Type B pancreatic cell (in vitro differentiated cells): ENCODE measurements at places on chromosomes 7 and 10.

DNA sequence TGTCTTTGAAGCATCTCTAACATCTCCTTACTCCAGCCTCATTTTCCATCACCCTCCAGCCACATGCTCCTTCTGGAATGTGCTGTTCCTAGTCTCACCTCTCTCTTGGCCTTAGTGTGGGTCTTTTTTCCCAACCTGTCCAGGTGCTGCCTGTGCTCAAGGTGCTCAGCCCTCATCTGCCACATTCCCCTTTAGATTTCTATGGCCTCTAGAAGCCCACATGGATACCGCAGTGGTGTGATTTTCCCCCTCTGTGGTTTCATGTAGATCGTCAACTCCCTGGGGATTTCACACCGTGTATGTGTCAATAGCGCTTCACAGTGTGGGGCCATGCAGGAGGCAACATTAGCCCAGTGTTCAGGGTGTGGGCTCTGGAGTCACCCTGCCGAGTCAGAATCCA, 32.5 kb downstream of the BMPER start:
- no peak for DNase-seq

DNA sequence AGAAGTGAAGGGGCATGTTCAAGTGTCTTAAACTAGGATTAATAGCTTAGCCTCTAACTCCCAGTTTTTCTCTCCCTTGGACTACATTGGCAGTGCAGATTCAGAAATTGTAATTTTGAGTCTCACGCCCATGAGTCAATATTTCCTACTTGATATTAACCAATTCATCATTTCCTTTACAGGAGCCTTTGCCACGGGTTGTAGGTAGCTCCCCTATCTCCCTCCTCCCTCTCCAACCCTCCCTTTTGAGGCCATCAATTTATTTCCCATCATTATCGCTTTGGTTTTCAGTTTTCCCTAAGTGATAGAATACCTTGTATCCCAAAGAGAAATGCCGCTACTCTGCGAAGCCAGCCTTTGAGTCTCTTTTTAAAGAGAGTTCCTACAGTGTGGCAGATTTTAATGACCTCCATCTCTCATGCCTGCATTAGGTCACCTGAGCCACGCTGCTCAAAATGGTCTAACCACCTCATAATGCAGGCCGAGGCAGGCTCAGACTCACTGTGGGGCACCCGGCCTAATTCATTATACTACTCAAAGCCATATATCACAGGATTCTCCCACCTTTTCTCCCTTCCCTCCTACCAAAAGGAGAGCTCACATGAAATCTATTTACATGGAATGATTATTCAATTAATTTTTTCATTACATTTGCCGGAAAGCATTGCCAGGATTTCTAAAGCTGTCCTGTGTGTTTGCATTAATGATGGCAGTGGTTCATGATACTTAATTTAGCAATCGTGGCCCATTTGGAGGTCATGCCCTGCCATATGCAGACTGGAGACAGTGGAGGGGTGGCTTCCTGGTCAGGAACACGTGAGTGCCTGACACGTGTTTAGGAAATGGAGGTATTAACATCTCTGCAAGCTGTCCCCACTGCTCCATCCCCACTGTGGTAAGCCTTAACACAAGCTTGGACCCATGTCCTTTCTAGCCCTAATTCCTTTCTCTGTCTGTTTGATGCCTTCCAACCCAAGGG, 448.2 kb upstream of the AUTS2 start:
- DNase-seq = no peak

DNA sequence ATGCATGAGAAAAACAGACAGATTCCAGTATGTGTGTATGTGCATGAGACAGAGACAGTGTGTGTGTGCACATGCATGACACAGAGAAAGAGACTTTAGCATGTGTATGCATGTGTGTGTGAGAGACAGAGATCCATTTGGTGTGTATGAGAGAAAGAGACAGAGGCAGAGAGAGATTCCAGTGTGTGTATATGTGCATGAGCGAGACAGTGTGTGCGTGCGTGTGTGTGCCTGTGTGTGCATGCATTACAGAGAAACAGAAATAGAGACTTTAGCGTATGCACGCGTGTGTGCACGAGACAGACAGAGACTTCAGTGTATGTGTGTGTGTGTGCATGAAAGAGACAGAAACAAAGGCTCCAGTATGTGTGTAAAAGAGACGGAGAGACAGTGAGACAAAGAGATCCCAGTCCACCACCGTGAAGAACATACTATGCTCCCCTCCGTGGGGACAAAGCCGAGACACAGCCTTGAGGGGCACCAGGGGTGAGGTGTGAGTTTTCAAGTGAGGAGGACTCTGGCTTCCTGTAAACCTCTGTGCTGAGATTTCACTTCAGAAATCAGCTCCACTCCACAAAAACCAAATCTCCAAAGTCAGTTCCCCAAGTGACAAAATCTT, 188.9 kb downstream of the GRID1 start:
- no peak for DNase-seq

DNA sequence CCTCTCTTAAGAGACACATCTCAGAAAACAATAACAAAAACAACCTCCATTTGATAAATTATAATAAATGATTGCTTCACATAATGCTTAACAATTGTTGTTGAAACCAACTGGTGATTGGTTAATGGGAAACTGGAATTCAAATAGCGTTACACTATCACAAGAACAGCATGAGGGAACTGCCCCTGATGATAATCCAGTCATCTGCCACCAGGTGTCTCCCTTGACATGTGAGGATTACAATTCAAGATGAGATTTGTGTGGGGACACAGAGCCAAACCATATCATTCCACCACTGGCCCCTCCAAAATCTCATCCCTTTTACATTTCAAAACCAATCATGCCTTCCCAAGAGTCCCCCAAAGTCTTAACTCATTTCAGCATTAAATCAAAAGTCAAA, 375.9 kb downstream of the BMPER start:
- DNase-seq = no peak

GRCh38 chr10:99768556-99768955, 13.9 kb upstream of the ABCC2 start:
- DNase-seq = no peak

DNA sequence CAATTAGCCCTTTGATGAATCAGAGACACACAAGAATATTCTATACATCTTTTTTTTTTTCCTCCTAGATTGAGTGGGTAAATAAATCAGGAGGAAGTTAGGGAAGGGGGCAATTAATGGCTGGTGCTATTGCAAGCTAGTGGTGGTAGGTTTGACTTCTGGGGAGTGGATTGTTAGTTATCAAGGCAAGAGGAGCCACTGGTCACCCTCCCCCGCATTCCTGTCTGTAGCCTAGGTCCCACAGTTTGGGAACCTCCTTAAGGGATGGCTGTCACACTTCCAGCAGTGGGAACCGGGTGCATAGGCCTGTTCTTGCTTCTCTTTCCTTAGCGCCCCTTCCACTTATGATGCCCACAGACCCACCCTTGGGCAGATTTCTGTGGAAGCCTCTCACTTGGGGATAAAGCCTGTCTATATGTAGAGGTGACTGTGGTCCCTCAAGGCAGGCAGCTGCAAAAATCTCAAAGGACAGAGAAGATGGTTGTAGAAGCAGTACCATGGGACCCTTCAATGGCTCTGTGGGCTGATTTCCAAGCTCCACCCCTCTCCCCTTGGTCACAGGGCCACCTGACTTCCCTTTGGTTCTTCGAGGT, 2.3 kb upstream of the ADCK2 start:
- DNase-seq = no peak

- no peak for DNase-seq
Observed at GRCh38 chr7:36887233-36887632, 162.9 kb upstream of the AOAH start.

GRCh38 chr7:51847461-51848134, 531.0 kb upstream of the COBL start:
- no peak for DNase-seq

DNA sequence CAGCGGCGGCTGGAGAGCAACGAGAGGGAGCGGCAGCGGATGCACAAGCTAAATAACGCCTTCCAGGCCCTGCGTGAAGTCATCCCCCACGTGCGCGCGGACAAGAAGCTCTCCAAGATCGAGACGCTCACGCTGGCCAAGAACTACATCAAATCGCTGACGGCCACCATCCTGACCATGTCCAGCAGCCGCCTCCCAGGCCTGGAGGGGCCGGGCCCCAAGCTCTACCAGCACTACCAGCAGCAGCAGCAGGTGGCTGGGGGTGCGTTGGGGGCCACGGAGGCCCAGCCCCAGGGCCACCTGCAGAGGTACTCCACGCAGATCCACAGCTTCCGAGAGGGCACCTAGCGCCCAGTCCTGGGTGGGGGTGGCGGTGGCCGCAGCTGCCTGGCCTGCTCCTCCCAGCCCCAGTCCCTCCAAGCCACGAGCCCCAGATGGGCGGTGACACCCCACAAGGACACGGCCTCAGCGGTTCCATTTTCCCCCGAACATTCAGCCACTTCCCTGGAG, 1.3 kb downstream of the BHLHA15 start:
- no peak for DNase-seq

GRCh38 chr10:28906011-28906411, 228.7 kb downstream of the BAMBI start:
- no peak for DNase-seq

DNA sequence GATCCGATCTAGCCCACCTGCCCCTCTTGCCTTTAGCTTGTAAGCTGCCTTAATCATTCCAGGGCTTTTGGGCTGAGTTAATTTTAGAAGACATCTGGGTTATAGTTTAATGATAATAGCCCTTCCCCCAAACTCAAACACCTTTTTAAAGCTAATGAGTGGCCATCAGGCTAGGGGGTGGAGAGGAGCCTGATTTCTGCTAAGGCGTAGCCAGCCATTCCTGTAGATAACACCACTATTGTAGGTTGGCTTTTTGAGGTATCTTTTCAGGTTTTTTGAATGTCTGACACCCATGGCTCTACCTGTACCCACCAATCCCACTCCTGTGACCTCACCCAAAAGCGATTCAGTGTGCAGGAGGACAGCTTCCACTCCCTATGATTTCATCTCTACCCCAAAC, 7.6 kb upstream of the SYPL1 start:
- no peak for DNase-seq

- peak; percentile 64 for DNase-seq
Observed at GRCh38 chr10:86945361-86946212, 11.8 kb downstream of the MMRN2 start.

DNA sequence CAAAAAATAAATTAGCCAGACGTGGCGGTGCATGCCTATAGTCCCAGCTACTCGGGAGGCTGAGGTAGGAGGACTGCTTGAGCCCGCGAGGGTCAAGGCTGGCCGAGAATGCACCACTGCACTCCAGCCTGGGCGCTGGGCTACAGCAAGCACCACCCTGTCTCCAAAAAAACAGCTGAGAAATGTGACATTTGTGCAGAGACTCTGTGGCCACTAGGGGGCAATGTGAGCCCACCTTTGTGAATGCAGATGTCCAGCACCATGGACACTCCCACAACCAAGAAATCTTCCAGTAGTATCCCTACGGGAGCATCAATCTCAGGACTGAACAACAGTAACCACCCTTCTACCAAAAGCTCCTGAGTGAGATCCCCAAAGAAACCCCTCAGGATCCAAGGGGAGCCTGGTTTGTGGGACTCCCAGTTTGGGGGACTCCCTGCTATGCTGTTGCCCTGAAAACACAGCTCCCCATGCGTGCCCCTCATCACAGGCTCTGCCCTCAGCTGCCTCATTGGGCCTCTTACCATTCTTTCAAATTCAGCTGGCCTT, 6.2 kb upstream of the AHCYL2 start:
- DNase-seq = peak; percentile 82

DNA sequence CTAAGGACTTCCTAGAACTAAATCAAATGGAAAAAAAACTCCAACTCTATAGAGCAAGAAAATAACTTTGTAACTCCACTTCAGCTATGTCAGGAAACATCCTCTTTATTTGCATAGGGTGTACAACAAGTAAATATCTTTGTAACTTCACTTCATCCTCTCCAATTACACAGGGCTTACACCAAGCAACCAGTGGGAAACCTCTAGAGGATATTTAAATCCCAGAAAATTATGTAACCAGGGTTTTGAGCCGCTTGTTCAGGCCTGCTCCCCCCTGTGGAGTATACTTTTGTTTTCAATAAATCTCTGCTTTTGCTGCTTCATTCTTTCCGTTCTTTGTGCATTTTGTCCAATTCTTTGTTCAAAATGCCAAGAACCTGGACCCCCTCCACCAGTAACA, 22.2 kb downstream of the LIPJ start:
- no peak for DNase-seq

GRCh38 chr10:70816220-70816894, 609 bp downstream of the SGPL1 start:
- peak; percentile 83 for DNase-seq

DNA sequence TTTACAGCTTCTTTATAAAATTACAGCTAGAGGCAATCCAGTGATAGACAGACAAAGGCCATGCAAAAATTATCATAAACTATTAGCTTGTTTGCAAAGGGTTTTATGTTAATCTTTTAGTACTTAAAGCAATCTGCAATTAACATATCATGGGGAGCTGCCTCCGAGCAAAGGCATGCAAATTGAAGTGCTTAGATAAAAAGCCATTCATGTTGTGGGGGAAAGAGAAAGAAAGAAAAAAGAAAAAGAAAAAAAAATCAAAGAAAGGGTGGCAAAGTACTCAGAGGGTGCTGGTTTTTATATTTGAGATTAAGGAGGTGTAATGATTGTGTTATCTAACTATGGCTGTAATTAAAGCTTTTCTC, 799.5 kb downstream of the LRMDA start:
- no peak for DNase-seq

- DNase-seq = no peak
Observed at GRCh38 chr7:4725014-4725849, 43.1 kb downstream of the FOXK1 start.

- DNase-seq = no peak
Observed at GRCh38 chr10:110241407-110241806, 34.0 kb downstream of the MXI1 start.

GRCh38 chr7:26390016-26390415, 98.4 kb downstream of the SNX10 start:
- no peak for DNase-seq

- peak; percentile 60 for DNase-seq
Observed at GRCh38 chr10:71435571-71436267, 39.0 kb downstream of the CDH23 start.

GRCh38 chr10:5283305-5284158, 81.2 kb upstream of the UCN3 start:
- DNase-seq = no peak

GRCh38 chr10:85922356-85923129, 444.1 kb downstream of the GRID1 start:
- DNase-seq = no peak

DNA sequence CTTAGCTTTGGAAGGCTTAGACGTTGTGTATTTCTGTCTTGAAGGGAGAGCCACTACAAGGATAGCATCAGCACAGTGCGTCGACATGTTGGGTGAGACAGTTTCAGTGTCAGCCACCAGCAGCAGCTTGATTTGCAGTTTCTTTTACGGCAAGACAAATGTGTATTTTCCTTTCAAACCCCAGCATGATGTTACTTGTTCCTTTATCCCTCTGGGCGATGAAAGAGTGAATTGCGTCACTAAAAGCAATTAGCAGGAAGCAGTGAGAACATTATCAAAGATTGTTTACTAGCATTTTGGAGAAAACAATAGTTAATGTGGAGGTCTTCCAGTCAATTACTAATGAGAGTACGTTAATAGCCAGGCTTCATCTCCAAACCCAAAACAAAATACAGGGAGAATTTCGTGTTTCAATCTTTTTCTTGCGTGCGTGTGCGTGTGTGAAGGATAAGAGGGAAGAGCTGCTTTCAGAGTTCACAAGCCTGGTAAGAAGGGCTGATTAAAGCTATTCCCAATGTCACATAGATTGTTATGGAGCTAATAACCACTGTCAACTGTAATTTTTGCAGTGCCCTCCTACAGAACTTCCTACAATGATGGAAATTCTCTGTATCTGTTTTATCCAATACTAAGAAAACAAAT, 157.1 kb upstream of the AOAH start:
- DNase-seq = no peak
